ENCODE measurements at places on chromosomes 13 and 19. TPM values are rescaled to one million over a fixed set of nuclear protein-coding genes. Genes with fewer than 3 reads are reported as not detected.

GRCh38 chr13:39930544-39931444 is 275.3 kb downstream of the COG6 start:
- DNase-seq = no peak

- peak; percentile 70 for DNase-seq
These were observed at the start of gene C5AR1 for GRCh38 chr19:47309608-47310007. Gene C5AR1, plus strand, starts transcription at chr19:47309861. Its CDS starts 35 bp downstream, at chr19:47309896.

DNA sequence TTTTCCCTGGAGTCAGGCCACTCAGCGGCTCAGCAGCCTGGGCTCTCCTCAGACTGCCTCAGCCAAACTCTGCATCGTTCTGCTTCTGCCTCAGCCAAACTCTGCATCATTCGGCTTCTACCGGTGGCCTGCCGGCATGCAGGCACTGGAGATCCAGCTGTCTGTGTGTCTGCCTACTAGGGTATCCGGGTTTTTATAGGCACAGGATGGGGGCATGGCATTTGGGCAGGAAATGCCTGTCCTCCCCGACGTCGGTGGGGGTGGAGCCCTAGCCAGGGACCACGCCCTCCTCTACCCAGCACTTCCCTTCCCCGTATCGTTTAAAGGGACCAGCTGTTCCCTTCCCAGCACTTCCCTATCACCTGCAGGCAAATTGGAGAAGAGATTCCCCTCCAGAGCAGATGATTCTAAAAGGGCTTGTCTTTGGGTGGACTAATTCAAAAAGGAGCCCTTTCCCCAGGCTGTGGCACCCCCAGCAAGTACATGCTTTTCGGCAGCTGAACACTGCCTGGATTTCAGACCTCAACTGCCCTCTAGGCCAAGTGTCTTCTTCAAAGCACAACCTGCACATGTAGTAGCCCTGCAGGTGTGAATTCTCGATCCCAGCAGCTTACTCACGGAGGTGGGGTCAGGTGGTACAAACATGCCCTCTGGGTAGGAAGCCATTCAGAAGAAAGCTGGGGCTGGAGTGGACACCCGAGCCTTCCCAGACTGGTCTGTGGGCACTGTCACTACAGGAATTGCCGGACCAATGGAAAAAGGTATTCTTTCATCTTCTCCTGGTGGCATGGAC is 25.4 kb upstream of the GPR12 start:
- no peak for DNase-seq

Gene IGSF23
- not detected for total RNA-seq

Gene IZUMO2
- not detected for total RNA-seq

Gene MBNL2
- 102 TPM for total RNA-seq
